Endothelial cell (in vitro differentiated cells): ENCODE measurements at places on chromosomes 7 and 10. TPM values are rescaled to one million over a fixed set of nuclear protein-coding genes. Genes with fewer than 3 reads are reported as not detected.

DNA sequence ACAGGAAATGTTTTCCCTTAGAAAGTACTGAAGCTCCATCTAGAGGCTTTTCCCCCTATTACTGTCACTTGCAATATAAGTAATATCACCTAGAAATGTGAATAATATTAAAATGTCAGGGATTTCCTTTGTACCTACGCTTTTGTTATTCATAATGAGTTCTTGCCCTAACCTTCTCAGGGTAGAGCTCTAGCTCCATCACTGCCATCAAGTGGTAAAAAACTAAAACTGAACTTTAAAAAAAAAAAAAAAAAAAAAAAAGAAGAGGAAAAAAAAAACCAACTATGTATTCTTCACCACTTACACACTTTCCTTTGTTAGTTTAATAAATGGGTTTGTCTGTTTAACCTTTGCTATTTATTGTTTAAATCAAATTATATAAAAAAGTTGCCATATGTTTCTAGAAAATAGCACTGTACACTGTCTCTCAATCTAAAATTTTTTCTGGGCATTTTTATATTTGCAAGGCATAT lies 49.9 kb downstream of the DNAJC1 start:
- DNase-seq = no peak

The LIPF gene
- not detected for total RNA-seq

DNA sequence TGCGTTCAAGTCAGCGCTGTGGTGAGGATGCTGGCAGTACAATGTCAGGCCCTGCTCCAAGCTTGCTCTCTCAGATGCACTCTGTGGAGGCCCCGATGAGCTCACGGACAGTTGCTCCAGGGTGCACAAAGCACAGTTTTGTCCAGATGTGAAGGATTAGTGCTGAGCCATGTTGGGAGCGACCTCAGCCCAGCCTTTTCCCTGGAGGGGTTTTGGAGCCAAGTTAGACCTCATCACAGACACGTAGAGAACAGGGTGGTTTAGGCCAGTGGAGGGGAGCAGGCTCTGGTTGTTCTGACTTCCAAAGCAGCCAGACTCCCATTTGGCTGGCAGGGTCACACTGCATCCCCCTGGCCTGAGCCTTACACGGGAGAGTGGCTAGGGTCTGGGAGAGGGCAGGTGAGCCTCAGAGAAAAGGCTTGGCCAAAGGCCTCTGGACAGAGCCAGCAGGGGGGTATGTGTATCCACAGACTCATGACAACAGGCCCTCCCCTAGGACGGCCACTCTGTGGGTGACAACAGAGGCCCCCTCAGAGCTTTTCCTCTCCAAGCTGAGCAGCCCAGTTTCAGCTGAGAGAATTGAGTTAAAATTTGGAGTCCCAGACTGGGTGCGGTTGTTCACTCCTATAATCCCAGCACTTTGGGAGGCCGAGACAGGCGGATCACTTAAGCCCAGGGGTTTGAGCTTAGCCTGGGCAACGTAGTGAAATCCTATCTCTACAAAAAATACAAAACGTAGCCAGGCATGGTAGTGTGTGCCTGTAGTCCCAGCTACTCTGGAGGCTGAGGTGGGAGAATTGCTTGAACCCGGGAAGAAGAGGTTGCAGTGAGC lies 4.7 kb downstream of the PLAC9 start:
- no peak for DNase-seq

GRCh38 chr7:77982926-77983550 lies 184.5 kb downstream of the PHTF2 start:
- no peak for DNase-seq

DNA sequence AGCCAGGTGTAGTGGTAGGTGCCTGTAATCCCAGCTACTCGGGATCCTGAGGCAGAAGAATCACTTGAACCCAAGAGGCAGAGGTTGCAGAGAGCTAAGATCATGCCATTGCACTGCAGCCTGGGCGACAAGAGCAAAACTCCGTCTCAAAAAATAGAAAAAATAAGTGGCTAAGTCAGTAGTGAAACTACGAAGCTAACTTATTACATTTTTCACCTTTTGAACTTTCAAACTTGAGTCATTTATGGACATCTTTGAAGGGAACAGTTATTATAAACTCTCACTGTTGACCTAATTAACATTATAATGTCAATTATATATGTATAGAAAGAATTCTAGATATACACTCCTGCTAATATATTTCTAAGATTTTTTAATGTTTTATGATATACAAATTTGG lies 541.5 kb upstream of the C7orf33 start:
- no peak for DNase-seq

- no peak for DNase-seq
Observed at GRCh38 chr7:66123175-66123528, 8.5 kb downstream of the CRCP start.

DNA sequence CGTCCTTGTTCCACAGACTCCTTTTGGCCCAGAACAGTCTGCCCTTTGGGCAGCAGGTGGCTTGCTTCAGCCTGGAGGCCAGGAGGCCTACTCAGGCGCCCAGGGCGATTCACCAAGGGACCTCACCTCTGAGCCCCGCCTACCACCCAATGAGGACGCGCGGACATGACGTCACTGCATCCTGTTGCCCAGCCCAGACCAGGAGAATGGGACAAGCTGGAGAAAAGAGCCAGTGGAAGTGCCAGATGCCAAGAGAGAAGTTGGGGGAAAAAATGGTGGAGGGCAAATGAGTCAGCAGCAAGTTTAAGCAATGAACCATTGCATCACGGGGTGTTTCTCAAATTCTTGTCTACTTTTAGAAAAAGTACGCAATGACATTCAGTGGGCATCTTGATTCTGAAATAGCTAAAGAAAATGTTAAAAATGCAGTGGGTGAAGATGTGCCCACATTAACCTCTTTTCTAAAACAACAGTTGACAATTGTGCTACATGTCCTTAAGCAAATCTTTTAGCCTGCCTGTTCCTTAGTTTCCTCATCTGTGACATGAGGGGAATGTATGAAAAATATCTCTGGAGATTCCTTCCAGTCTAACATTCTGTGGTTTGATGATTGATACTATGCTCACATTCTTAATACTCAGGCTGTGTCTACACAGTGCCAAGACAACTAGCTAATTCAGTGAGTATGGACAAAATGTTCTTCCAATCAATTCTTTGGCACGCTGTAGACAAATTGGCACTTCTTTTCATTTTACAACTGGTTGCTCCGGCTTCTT lies 23.9 kb upstream of the LEP start:
- no peak for DNase-seq

- DNase-seq = no peak
Observed at GRCh38 chr10:13732465-13732881, 145.7 kb downstream of the PRPF18 start.

The ADIRF gene
- total RNA-seq = not detected

- DNase-seq = no peak
Observed at GRCh38 chr10:5940807-5941218, 36.5 kb downstream of the IL15RA start.

The SPDYE5 gene
- total RNA-seq = not detected

- DNase-seq = peak; percentile 54
Observed at GRCh38 chr7:150383710-150384397, 4.7 kb downstream of the ZNF775 start.

DNA sequence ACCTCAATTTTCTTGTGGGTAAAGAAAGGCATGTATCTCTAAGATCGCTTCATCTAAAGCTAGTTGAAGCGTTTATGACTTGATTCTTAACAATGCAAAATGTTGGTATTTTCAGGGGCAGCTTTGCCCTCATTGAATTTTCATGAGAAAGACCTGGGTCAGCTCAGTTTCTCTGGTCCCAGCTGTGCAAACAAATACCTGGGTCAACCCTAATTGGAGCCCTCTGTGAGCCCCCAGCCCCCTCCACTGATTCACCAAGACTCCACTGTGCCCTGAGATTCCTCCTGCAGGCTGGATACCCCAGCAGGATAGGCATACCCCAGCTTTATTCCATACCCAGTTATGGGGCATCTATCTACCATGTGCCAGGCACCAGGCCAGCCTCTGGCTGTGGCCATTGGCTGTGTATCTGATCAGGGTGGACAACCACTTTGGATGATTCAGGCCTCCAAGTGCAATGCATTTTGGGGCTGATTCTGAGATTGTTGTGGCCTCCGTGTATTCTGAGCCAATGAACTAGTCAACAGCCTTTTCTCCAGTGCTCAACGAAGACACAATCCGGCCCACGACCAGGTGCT lies 201.9 kb downstream of the MYOF start:
- DNase-seq = no peak
